ENCODE measurements at places on chromosomes 4 and X. TPM values are rescaled to one million over a fixed set of nuclear protein-coding genes. Genes with fewer than 3 reads are reported as not detected.

- no peak for DNase-seq
These were observed 84.7 kb upstream of the ANKRD50 start for GRCh38 chr4:124797223-124797622.

SPIN4 gene
- 13.2 TPM for total RNA-seq

- no peak for DNase-seq
These were observed 48.3 kb downstream of the QDPR start for GRCh38 chr4:17463606-17464005.

GRCh38 chr4:118113220-118113619 lies 78.9 kb downstream of the NDST3 start:
- no peak for DNase-seq

- no peak for DNase-seq
These were observed 55.6 kb upstream of the CCSER1 start for GRCh38 chr4:90071289-90072235.

- DNase-seq, result no peak
These were observed 85.3 kb downstream of the ZNF518B start for GRCh38 chr4:10371869-10372471.

PGAM4 gene
- total RNA-seq, result not detected

- no peak for DNase-seq
These were observed 7.4 kb upstream of the UBA1 start for GRCh38 chrX:47186096-47186740.

WNK3 gene
- 0.03 TPM for total RNA-seq

GYG2 gene
- total RNA-seq, result not detected

- no peak for DNase-seq
These were observed 128.9 kb upstream of the LIMCH1 start for GRCh38 chr4:41408859-41409593.

DNA sequence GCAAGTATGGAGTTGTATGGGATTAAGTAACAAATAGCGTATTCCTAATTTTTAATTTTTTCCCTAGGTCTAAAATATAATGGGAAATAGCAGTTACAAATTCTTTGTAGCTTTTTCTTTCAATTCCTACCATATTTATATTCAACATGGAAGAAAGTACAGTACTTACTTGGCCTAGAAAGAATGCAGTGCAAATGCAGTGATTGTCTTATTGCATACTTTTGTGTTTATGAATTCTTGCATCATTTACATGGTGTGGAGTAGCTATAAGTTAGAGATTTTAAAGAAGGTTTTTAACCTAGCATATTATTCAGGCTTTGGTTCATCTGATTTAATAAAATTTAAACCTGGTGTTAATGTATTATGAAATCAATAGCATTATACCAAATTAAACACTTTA lies 263.3 kb downstream of the BMPR1B start:
- no peak for DNase-seq

STX18 gene
- total RNA-seq, result 26.5 TPM

DNA sequence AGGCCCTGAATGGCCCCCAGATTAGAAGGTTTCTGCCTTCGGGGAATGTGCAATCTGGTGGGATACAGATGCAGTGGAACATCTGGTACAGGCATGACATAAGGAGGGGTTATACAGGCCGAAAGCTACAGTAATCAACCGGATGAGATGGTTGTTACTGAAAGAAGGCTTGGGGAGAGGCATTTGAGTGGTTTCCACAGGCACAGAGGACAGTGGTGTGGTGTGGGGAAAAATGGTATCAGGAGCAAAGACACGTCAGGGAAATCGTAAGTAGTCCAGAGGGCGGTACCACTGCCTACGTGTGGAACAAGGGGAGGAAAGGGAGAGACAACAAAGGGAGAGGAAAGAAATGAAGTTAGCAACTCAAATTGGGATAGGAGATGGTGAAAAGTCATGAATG lies 3.0 kb downstream of the PDLIM3 start:
- DNase-seq, result no peak

GRCh38 chr4:151716324-151716723 lies 44.5 kb downstream of the GATB start:
- no peak for DNase-seq

- DNase-seq, result no peak
These were observed 2.9 kb upstream of the SH3BP2 start for GRCh38 chr4:2789793-2790582.

DNA sequence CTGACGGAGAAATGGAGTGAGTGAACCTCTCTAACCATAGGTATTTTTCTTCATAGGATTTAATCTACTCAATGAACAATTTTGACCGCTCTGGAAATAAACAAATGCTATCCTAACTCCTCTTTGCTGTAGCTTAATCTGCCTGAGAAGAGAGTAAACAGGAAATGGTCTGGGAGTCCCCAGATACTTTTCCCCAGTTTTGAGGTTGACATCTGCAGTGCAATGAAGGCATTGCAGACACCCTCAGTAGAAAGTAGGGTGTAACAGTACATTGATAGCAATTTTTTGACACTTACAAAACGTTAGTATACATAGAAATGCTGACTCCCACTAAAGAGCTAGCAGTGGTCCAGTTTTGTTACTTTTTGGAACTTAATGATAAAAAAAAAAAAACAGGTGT lies 495.9 kb upstream of the FAM241A start:
- DNase-seq, result no peak

- DNase-seq, result no peak
These were observed 63.4 kb downstream of the EFHC2 start for GRCh38 chrX:44280116-44280515.

DNA sequence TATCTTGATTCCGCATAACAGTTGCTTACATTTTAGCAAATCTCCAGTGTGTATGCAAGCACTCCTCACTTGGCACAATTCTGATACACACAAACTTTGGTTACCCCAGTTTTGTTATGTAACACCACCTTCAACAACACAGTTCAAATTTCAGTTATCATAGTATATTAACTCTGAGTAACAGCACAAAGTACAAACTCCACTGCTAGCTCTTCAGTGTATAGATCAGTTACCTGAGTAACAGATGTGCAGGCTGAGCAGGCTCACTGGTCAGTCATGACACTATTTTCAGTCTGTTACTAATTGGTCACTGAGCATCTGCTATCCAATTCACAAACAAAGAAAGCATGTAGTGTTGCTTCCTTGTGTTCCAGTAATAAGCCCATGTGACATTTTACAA lies 55.4 kb downstream of the PKD2 start:
- no peak for DNase-seq

- no peak for DNase-seq
These were observed 36.6 kb downstream of the PITX2 start for GRCh38 chr4:110586131-110586850.

FGF13 gene
- total RNA-seq, result not detected

DNA sequence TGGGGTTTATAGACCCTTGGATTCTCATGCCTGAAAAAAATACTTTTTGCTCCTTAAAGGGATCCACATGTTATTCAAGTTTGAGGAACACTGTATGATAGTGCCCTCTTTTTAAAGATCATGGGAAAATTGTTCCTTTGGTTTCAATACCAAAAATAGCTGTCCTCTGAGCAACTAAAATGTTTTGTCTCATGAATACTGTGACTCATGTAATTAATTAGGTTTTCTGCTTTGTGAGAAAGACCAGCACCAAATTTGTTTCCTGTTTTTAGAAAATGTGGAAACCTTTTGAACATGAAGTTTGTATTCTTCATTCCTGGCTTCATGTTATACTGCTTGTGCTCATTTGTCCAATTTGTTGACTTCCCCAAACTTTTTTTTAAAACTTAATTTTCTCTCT lies 127.6 kb upstream of the SH3RF1 start:
- no peak for DNase-seq

LONRF3 gene
- 0.35 TPM for total RNA-seq

LARP7 gene
- total RNA-seq, result 53.3 TPM

DNA sequence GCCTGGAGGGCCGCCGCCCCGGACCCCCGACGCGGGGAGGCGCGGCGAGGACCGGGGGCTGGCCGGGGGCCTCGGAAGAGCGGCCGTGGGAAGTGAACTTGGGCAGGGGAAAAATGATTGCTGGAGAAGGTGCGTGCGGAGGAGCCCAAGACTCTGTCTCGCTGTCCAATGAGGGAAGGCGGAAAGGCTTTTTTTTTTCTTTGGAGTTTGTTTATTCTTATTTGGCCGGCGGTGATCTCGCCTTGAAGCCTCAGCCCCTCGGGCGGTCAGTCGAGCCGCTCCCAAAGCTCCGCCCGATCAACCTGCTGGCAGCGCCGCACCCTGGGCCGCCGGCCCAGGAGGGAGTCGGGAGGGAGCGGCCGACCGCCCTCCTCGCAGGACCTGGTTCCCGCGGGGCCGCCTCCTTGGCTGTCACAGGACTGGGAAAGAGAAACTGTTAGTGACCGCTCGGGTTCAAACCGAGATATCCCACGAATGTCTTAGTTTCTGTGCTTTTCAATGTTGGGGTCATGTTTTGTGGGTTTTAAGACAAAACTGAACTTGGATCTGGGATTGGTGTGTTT lies 2.5 kb downstream of the CPEB2 start:
- peak; percentile 71 for DNase-seq

GRCh38 chr4:55445921-55446577 lies 50.3 kb downstream of the TMEM165 start:
- DNase-seq, result no peak

GPC3 gene
- total RNA-seq, result not detected

- DNase-seq, result no peak
These were observed at the start of gene GABRQ for GRCh38 chrX:152637649-152638442. Gene GABRQ, plus strand, starts transcription at chrX:152637895. Its CDS starts 308 bp downstream, at chrX:152638203.

- no peak for DNase-seq
These were observed 645.6 kb upstream of the FTHL17 start for GRCh38 chrX:31717474-31717873.

- DNase-seq, result no peak
These were observed 610.7 kb upstream of the ADGRL3 start for GRCh38 chr4:60589425-60589824.

SYN1 gene
- 0.15 TPM for total RNA-seq

MAP3K15 gene
- 0.21 TPM for total RNA-seq

Measured in activated CD8-positive, alpha-beta memory T cell treated with anti-CD3 and anti-CD28 coated beads, Interleukin-2, amount 10 ng/mL, durations not matched to agents 7 days and 5 days (primary cell).